ENCODE measurements at places on chromosomes 4 and X. TPM values are rescaled to one million over a fixed set of nuclear protein-coding genes. Genes with fewer than 3 reads are reported as not detected.

- peak; percentile 5 for DNase-seq
- no peaks in the 10 kb centered on the region for H3K4me1 ChIP-seq
- H3K36me3 ChIP-seq, result no peaks in the 10 kb centered on the region
- H3K27ac ChIP-seq, result no peak overlapping the region
- no peak overlapping the region for H3K4me3 ChIP-seq
- H3K27me3 ChIP-seq, result no peaks in the 10 kb centered on the region
Measured at GRCh38 chr4:85209161-85209560, 242.7 kb upstream of the WDFY3 start.

DNA sequence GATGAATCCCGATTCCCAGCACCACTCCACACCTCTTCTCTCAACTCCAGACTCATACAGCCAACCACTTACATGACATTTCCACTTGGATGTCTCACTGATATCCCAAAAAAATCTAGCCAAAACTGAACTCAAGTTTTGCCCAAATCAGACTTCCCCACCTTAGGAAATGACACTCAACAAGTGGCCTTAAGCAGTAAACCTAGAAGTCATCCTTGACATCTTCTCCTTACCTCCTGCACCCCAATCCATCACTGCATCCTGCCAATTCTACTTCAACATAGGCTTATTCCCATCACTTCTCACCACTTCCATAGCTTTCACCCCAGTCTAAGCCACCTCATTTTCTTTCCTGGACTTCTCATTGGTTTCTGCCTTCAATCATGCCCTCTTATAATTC, 39.1 kb downstream of the PRPS1 start:
- peaks cover 13% of the 10 kb centered on the region for H3K27me3 ChIP-seq
- no peaks in the 10 kb centered on the region for H3K4me1 ChIP-seq
- no peak for DNase-seq
- H3K36me3 ChIP-seq, result no peaks in the 10 kb centered on the region
- no peak overlapping the region for H3K4me3 ChIP-seq
- no peak overlapping the region for H3K27ac ChIP-seq

GRCh38 chrX:49704691-49705404, 9.1 kb upstream of the PAGE1 start:
- H3K27me3 ChIP-seq, result peaks cover 22% of the 10 kb centered on the region
- no peak overlapping the region for H3K27ac ChIP-seq
- no peak overlapping the region for H3K4me3 ChIP-seq
- DNase-seq, result no peak
- no peaks in the 10 kb centered on the region for H3K36me3 ChIP-seq

GRCh38 chr4:98625399-98625798, 33.0 kb downstream of the TSPAN5 start:
- H3K4me3 ChIP-seq, result no peak overlapping the region
- no peak overlapping the region for H3K27ac ChIP-seq
- H3K4me1 ChIP-seq, result peaks cover 2% of the 10 kb centered on the region
- H3K27me3 ChIP-seq, result no peaks in the 10 kb centered on the region
- H3K36me3 ChIP-seq, result no peaks in the 10 kb centered on the region
- no peak for DNase-seq

- H3K36me3 ChIP-seq, result no peaks in the 10 kb centered on the region
- no peak overlapping the region for H3K27ac ChIP-seq
- H3K4me1 ChIP-seq, result peaks cover 4% of the 10 kb centered on the region
- no peak overlapping the region for H3K4me3 ChIP-seq
- peak; percentile 27 for DNase-seq
- peaks cover 13% of the 10 kb centered on the region for H3K27me3 ChIP-seq
Measured at GRCh38 chr4:8607603-8608481, 15.3 kb downstream of the CPZ start.

- H3K4me3 ChIP-seq, result no peak overlapping the region
- H3K27me3 ChIP-seq, result no peaks in the 10 kb centered on the region
- DNase-seq, result peak; percentile 50
- no peaks in the 10 kb centered on the region for H3K36me3 ChIP-seq
Measured at GRCh38 chr4:26300314-26301307, 20.2 kb upstream of the RBPJ start.

The SHROOM2 gene
- total RNA-seq, result 0.84 TPM

All from muscle of leg (tissue), 16 donors.